COR-L47 (cell line): ENCODE measurements at places on chromosomes 5 and 9.
A peak's percentile ranks its signal among the peaks of the same experiment; 100 is the strongest.

DNA sequence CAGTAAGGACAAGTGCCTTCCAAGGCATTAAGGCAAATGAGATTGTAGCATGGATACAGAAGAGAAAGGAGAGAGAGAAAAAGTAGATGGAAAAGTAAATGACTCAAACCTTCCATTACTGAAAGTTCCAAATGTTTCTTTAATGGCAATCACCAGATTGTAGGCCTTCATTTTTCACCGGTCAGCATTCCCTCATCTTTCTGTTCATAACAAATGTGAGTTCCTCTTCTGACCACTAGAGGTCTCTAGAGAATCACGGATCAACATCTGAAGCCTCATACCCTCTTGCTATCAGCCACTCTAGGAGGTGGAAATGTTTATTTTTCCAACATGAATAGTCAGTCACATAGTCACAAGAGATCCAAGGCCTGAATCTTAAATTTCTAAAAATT, 73.6 kb upstream of the RPS23 start:
- DNase-seq: peak; percentile 27

DNA sequence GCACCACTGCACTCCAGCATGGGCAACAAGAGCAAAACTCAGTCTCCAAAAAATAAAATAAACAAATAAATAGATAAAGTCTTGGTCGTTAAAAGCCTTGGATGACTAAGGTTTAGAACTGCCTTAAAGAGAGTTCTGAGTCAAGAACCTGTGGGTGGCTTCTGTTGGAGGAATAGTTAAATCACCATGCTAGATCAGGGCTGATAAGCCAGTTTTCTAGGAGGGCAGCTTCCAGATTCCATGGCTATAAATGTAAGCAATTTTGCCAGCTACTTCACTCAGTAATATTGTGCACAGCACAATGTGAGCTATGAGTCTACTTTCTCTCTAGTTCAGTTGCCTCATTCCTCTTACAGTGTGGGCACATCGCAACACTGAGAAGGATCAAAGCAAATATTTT, 242.1 kb upstream of the NUDT12 start:
- DNase-seq: no peak

GRCh38 chr9:7784472-7784871, 15.1 kb downstream of the DMAC1 start:
- no peak for DNase-seq

DNA sequence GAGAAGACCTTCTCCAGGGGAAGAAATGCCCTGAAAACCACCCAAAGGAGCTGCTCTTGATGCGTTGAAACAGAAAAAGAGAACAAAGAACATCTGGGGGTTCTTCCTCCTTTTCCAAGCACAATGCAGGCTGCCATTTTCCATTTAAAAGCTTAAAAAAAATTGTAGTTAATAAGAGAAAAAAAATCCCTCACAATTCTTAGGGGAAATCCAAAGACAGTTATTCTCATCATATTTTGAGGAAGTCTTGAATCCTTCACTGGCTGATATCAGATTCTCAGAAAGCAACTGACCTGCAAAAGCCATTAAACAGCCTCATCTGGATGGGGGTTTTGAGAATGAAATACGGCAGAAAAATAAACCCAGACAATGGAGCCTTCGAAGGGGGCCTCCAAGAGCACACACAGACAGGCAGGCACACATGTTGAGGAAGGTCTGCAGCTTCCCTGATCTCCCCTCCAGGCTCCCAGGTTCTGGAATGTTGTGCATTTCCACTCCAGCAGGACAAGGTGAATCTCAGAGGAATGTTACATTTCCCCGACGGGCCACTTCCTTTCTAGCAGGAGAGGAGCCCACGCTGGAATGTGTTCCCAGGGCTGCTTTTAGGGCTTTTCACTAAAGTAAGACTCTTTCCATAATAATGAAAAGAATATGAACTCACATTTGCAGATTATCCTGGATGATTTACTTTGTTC, 159.4 kb upstream of the S1PR3 start:
- no peak for DNase-seq

- no peak for DNase-seq
These were observed 8.5 kb downstream of the KLF9 start for GRCh38 chr9:70405808-70406433.

DNA sequence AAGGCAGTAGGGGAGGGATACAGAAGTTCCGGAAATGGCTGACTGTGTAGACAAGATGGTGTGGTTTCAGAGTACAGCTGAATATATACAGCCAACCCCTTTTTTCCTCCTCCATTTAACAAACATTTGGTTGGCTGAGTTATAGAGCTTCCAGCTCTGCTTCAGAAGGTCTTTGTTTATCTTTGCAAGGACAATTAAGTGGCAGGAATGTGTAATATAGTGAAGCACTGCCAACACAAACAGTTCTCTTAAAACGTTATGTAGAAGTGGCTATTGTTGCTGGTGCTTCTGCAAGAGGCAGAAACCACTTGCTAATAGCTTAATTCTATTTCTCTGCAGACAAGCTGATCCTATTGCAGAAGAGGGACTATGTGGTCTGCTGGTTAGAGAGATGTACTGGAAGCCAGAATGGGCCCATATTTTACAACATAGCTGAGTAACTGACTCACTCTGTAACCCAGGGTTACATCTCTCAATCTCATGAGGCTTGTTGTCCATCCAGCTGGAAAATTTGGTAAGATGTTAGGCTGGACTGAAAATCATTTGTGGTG, 62.7 kb upstream of the OSMR start:
- DNase-seq: no peak

- DNase-seq: no peak
These were observed 1043.4 kb upstream of the CDH10 start for GRCh38 chr5:25688156-25688555.

- DNase-seq: no peak
These were observed 71.4 kb upstream of the MOCS2 start for GRCh38 chr5:53180991-53181390.

DNA sequence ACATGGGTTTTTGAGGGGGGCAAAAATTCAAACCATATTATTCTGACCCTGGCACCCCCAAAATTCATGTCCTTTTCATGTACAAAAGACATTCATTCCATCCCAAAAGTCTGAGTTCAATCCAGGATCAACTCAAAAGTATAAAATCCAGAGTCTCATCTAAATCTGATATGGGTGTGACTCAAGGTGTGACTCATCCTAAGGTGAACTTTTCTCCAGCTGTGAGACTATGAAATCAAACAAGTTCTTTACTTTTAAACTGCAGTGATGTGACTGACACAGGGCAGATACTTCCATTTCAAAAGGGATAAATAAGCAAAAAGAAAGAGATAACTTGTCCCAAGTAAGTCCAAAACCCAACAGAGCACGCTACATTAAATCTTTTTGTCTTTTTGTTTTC, 20.6 kb upstream of the CYLC2 start:
- no peak for DNase-seq

- no peak for DNase-seq
These were observed 226.5 kb upstream of the NREP start for GRCh38 chr5:111983459-111983858.

DNA sequence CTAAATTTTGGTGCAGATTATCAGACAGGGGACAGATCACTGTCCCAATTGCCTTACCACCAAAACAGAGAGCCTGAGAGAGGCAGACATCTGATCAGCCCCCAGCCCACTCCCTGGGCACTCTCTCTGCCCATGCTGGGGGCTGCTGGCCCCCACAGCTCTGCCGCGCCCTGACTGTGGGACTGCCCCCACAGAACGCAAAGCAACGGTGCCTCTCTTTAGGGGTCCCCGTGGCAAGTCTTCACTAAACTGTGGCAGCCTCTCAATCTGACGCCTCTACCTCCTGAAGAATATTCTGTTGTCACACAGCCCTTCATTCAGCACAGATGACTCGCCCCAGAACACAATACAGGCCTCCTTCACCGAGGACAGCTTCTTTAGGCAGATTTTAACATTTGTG, 197.4 kb downstream of the ERCC6L2 start:
- no peak for DNase-seq

- no peak for DNase-seq
These were observed 666.7 kb downstream of the LRRC70 start for GRCh38 chr5:63245271-63245670.

- DNase-seq: no peak
These were observed 64.5 kb upstream of the GNA14 start for GRCh38 chr9:77712533-77713130.

GRCh38 chr5:88669371-88670050, 213.5 kb downstream of the MEF2C start:
- DNase-seq: no peak

- peak; percentile 86 for DNase-seq
These were observed 3.0 kb upstream of the TUBB4B start for GRCh38 chr9:137237759-137238726.

GRCh38 chr5:56159521-56159947, 73.6 kb downstream of the ANKRD55 start:
- DNase-seq: no peak

- peak; percentile 25 for DNase-seq
These were observed 13.7 kb upstream of the PSMB7 start for GRCh38 chr9:124428751-124429529.

DNA sequence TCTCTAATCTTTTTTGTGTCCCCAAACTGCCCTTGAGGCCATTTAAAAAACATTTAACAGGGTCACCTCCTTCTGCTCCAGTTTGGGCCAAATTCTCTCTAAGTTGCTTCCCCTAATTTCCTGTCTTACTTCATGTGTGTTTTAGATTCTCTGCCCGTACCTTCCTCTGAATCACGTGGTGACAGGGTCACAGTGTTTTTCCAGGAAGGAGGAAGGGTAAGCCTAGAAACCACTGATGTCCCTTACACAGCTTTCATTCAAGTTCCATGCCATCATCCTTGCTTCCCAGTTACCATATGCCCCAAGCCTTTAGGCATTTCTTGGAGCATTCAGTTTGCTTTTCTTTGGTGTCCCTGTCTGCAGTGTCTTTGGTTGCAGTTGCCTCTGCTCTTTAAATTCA, 42.4 kb upstream of the MACIR start:
- no peak for DNase-seq

GRCh38 chr5:181215997-181216989, 6.8 kb upstream of the TRIM41 start:
- DNase-seq: no peak

- DNase-seq: no peak
These were observed 95.4 kb downstream of the CDH12 start for GRCh38 chr5:22757776-22758175.

GRCh38 chr5:113514289-113514635, 768 bp downstream of the YTHDC2 start:
- no peak for DNase-seq

GRCh38 chr5:150173161-150173560, 6.6 kb downstream of the CDX1 start:
- no peak for DNase-seq

DNA sequence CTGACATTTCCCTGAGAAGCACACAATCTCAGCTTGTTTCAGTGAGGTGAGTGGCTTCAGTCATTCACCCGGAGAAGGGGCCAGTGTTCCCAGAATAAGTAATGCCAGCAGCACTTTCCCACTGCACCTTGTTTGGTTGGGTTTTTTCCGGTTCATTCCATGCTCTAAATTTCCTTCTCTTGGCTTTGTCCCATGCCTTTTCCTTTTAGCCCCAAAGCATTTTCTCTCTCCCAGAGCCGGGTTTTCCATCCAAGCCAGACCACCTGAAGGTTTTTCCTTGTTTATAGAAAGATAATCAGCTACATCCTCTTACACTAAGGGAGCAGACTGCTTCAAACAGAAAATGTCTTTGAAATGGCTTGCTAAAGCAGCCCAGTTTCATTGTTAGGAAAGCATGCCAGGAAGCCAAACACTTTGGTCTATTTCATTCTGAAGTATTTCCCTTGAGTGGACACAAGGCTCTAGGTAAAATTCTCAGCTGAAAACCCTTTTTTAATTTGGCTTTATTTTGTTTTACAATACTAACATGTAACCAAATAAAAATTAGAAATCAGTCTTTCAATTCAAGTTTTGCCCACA, 501.6 kb downstream of the DTWD2 start:
- no peak for DNase-seq

GRCh38 chr9:35659340-35659739, 1.2 kb downstream of the CCDC107 start:
- DNase-seq: no peak

DNA sequence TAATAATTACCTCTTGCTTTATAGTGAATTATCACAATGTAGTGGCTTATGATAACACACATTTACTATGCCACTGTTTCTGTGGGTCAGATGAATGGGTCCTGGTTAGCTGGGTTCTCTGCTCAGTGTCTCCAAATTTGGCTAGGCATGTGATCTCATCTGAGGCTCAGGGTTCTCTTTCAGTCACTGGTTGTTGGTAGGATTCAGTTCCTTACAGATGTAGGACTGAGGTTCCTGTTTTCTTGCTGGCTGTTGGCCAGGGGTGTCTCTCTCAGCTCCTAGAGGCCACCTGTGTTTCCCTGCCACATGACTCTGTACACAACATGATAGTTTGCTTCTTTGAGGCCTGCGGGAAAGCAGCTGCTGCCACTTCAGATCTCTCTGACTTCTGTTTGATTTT, 7.1 kb downstream of the NFX1 start:
- no peak for DNase-seq

DNA sequence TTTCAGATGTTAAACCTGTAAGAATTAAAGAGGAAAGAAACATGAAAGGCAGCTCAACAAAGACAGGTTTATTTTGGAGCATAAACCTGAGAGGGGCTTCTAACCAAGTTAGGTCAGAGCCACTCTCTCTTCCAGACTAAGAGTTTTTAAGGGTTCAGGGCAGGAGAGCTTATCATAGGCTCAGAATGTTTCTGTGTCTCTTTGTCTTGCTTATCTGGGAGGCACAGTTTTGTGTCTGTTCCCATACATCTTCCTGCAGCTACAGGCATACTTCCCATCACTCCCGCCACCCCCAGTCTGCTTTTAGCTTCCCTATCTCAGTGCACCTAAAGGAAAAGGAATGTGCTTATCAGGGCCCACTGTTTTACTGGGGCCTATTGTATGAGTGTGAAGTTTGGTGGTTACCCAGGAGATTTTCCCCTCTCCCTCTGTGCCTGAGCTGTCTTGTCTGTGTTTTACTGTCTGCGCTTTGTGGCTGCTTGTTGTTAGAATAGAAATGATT, 21.9 kb downstream of the CD14 start:
- no peak for DNase-seq

DNA sequence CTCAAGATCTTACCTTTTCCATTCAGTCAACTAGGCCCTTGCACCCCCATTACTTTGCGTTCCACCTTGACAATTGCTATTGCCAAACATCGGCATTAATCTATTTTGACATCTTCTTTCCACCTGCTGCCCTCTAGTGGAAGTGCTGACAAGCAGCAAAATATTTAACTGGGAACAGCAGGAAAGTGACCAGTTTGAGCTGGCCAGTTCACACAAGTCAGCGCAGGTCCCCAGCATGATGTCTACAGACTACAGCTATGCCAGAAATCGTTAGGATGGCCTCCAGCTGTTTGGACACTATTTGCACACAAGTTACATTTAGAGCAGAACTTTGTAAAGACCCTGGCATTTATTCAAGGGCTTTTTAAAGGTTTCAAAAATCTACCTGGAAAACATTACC, 160.1 kb downstream of the GHR start:
- DNase-seq: peak; percentile 25

DNA sequence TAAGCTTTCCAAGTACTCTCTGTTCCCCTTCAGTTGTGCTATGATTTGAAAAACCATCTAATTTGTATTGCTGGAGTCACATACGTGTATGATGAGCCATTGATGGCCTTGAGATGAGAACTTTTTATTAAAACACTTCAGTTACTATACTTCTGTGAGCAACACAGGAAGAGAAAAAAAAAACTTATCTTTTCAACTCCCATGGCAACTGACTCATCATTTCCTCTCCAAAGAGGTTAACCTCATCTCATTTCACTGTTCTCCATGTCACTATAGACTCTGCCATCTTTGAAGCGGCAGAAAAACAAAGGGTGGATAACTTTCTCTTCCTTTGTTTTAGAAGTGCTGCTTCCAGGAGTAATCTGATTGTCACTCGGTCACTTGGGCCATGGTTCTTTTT, 104.3 kb upstream of the PCSK1 start:
- DNase-seq: no peak

- DNase-seq: no peak
These were observed 1.4 kb upstream of the NHP2 start for GRCh38 chr5:178155065-178155464.
